ENCODE measurements at places on chromosomes 12 and 14.

DNA sequence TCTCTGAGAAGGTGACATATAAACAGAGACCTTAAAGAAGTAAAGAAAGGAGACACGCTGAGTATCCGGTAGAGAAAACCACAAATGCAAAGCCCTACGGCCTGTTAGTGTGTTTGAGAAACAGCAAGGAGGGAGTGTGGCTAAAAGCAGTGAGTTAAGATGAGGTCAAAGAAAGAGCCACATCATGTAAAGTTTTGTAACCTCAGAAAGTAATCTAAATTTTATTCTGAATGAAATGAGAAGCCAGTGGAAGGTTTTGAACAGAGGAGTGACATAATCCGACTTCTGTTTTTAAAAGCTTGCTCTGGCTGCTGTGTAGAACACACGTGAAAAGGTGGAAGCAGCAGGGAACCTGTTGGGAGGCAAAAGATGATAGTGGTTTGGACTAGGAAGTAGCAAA, 32.6 kb downstream of the PPP2R5E start:
- DNase-seq: no peak

GRCh38 chr12:110704750-110705149, 15.8 kb upstream of the HVCN1 start:
- no peak for DNase-seq

GRCh38 chr12:92242907-92243306, 97.3 kb upstream of the BTG1 start:
- peak; percentile 18 for DNase-seq

GRCh38 chr12:21169878-21170472, 39.0 kb downstream of the SLCO1B1 start:
- peak; percentile 66 for DNase-seq

DNA sequence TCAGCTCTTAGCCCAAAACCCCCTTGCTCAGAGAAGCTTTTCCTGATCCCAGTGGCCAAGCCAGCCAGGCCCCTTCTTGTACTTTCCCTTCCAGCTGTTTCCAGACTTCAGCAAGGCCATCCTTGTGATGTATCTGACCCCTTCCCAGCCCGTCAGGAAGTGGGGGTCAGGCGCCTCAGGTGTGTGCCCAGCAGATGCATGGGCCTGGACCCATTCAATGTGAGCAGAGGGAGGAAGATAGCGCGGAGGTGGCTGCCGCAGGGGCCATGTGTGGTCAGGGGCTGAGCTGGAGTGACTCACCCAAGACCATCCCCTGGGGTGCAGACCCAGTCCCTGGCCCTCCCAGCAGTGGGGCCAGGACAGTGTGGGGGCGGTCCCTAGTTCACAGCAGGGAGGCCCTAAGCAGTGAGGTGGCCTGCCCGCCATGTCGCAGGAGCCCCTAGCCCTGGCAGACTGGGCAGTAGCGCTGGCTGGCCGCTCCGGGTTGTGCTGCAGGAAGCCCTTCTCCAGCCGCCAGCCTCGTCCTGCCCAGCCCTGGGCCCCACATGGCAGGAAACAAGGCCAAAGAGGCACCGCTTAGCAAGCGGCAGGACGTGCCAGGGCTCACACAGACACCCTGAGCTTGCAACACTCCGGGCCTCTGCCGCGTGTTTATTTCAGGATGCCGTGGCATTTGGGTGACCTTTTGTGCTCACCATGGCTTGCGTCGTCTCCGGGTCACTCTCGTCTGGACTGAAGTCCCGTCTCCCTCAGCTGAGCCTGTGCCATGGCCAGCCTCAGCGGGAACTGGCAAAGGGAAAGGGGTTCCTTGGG, 12.0 kb downstream of the ADSS1 start:
- no peak for DNase-seq

- no peak for DNase-seq
Observed at GRCh38 chr14:36879558-36879957, 217.9 kb downstream of the PAX9 start.

- DNase-seq: no peak
Observed at GRCh38 chr14:32545506-32546210, 216.6 kb downstream of the AKAP6 start.

GRCh38 chr14:99177046-99177655, 94.8 kb downstream of the BCL11B start:
- no peak for DNase-seq

DNA sequence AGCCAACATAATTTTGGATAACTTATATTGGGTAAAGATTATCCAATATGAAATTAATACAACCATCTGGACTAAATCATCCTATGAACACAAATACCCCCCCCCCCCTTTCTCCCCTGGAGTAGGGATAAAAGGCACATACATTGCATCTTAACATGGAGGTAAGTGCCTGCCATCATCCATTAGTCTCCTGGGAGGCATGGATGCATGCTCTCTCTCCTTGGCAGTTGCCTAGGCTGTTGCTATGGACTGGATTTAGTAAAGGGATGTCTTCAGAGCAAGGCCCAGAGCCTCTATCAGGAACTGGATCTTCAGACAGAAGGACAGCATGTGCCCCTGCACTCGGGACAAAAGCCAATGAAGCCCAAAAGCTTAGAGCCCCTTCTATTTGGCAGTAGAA, 40.6 kb downstream of the SMOC1 start:
- no peak for DNase-seq

GRCh38 chr14:76810525-76810924, 2.2 kb downstream of the ANGEL1 start:
- no peak for DNase-seq

DNA sequence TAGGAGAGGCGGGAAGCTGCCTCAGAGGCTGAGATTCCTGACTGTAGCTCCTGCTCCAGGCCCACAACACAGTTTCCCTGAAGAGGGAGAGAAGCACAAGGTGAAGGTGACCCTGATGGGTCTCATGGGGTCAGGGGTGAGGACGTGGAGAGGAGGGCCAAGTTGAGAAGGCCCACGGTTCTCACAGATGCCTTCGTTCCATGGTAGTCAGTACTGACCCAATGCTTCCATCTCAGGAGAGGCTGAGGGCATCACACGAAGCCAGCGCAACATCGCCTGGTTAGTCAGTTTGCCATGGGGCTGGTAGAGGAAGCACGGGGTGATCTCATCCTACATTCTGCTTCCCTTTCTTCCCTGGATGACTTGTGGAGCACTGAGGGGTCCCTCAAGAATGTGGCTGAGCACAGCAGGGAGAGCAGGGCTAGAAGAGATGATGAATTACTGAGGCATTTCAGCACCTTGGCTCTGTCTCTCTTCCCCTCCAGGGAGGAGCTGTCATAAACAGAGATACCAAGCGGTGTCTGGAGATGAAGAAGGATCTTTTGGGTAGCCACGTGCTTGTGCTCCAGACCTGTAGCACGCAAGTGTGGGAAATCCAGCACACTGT, 51.9 kb downstream of the GALNT8 start:
- DNase-seq: no peak
